Heart left ventricle (tissue), 16 donors: ENCODE measurements at places on chromosomes 1 and 21. TPM values are rescaled to one million over a fixed set of nuclear protein-coding genes. Genes with fewer than 3 reads are reported as not detected.

DNA sequence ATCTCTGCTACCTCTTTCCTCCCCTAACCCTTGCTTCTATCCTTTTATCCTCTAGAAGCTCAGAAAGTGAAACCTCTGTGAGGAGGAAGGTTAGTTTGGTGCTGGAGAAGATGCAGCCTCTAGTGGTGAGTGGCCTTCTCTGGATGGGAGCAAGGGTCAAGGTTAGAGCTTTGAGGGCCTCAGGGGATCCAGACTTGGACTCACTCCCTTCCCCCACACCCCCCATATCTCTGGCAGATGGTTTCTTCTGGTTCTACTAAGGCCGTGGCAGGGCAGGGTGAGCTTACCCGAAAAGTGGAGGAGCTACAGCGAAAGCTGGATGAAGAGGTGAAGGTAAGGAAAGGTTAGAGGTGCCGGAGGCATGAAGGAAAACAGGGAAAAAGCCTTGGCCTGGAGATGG is 9.2 kb downstream of the CGN start:
- no peaks in the 10 kb centered on the region for H3K4me1 ChIP-seq
- H3K27me3 ChIP-seq = no peaks in the 10 kb centered on the region
- no peak overlapping the region for H3K4me3 ChIP-seq
- no peaks in the 10 kb centered on the region for H3K36me3 ChIP-seq
- no peak for DNase-seq
- no peak overlapping the region for H3K27ac ChIP-seq

DNA sequence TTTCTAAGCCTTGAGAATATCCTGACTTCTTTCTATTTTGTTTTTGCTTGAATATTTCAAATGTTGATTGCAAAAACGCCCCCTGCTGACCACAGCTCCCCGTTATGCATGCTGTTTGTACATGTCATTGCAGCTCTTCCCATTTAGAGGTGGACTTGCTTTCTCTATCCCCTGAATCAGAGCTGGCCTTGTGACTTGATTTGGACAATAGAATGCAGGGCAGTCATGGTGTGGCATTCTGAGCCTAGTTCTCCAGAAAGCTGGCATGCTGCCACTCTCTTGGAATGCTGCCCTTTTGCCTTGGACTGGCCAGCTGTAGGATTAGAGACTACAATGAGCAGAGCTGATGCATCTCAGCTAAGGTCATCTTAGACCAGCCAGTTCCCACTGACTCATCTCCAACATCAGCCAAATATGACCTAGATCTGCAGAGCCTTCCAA is 1561.5 kb downstream of the MRPL39 start:
- no peak overlapping the region for H3K27ac ChIP-seq
- H3K4me3 ChIP-seq = no peak overlapping the region
- H3K27me3 ChIP-seq = no peaks in the 10 kb centered on the region
- peak; percentile 73 for DNase-seq
- H3K36me3 ChIP-seq = no peaks in the 10 kb centered on the region

GRCh38 chr1:85289207-85289847 is 12.9 kb upstream of the BCL10 start:
- no peak overlapping the region for H3K4me3 ChIP-seq
- H3K27ac ChIP-seq = no peak overlapping the region
- H3K4me1 ChIP-seq = no peaks in the 10 kb centered on the region
- H3K27me3 ChIP-seq = no peaks in the 10 kb centered on the region
- H3K36me3 ChIP-seq = no peaks in the 10 kb centered on the region
- DNase-seq = no peak

GRCh38 chr21:31999810-32000468 is 127.1 kb downstream of the HUNK start:
- no peaks in the 10 kb centered on the region for H3K36me3 ChIP-seq
- no peaks in the 10 kb centered on the region for H3K4me1 ChIP-seq
- no peaks in the 10 kb centered on the region for H3K27me3 ChIP-seq

DNA sequence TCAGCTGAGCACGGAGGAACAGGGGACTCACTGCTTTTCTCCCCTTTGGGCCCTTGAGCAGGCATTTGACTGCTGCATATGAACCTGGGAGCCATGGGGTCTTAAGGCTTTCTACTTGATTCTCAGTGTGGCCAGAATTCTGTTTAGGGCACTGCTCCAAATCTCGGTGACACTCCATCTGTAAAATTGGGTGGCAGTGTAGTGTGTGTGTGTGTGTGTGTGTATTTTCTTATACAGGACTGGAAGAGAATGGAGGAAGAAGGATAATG is 162.2 kb downstream of the PBX1 start:
- no peaks in the 10 kb centered on the region for H3K27me3 ChIP-seq
- H3K27ac ChIP-seq = no peak overlapping the region
- H3K36me3 ChIP-seq = no peaks in the 10 kb centered on the region

DNA sequence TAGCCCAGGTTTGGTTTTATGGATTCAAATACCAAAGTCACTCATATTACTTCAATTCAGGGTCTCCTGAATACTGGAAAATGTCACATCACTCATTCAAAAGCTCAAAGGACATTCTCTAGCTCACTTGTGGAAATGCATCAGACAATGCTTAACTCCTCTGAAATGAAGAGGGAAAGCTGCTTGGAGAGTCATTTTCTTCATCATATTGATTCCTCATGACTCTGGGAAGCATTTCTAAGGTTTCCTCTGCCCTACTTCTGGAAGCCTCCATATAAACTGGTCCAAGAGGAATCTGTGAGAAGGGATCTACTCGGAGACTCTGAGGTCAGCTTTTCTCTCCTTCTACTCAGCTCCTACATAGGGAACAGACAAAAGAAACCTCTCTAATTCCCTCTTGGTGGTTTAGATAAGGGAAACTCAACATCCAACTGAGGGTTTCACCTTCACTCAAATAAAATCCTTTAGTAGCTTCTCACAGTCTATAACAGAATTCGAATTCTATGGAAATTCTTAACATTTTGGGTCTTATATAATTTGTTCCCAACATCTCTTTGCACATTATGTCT is 36.4 kb upstream of the RBBP5 start:
- no peaks in the 10 kb centered on the region for H3K27me3 ChIP-seq
- peaks cover 79% of the 10 kb centered on the region for H3K36me3 ChIP-seq
- DNase-seq = no peak
- H3K27ac ChIP-seq = no peak overlapping the region
- peaks cover 5% of the 10 kb centered on the region for H3K4me1 ChIP-seq
- no peak overlapping the region for H3K4me3 ChIP-seq

DNA sequence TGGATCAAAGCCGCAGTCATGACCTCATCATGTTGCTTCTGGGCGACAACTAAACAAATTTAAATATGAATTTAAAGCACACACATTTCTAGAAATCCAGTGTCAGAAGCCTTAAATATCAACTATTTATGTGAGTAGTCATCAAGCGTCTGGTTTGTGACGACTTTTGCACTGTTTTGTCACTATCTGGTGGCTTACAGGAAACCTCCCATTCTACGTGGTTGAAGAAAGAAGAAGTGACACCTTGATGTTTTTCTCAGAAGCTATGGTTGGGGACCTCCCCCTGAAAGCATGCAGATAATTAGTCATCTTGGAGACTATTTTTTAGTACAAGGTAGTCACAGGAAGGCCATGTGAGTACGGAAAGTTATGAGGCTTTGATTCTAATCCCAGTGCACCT is 58.5 kb downstream of the TENT5C start:
- no peak overlapping the region for H3K4me3 ChIP-seq
- H3K4me1 ChIP-seq = peaks cover 5% of the 10 kb centered on the region
- peak overlapping the region; percentile 58 for H3K27ac ChIP-seq

- H3K27ac ChIP-seq = peak overlapping the region; percentile 62
- H3K4me3 ChIP-seq = no peak overlapping the region
- peaks cover 5% of the 10 kb centered on the region for H3K4me1 ChIP-seq
- no peaks in the 10 kb centered on the region for H3K27me3 ChIP-seq
- peak; percentile 45 for DNase-seq
- H3K36me3 ChIP-seq = no peaks in the 10 kb centered on the region
Measured at GRCh38 chr1:224168859-224169380, 14.1 kb upstream of the DEGS1 start.

DNA sequence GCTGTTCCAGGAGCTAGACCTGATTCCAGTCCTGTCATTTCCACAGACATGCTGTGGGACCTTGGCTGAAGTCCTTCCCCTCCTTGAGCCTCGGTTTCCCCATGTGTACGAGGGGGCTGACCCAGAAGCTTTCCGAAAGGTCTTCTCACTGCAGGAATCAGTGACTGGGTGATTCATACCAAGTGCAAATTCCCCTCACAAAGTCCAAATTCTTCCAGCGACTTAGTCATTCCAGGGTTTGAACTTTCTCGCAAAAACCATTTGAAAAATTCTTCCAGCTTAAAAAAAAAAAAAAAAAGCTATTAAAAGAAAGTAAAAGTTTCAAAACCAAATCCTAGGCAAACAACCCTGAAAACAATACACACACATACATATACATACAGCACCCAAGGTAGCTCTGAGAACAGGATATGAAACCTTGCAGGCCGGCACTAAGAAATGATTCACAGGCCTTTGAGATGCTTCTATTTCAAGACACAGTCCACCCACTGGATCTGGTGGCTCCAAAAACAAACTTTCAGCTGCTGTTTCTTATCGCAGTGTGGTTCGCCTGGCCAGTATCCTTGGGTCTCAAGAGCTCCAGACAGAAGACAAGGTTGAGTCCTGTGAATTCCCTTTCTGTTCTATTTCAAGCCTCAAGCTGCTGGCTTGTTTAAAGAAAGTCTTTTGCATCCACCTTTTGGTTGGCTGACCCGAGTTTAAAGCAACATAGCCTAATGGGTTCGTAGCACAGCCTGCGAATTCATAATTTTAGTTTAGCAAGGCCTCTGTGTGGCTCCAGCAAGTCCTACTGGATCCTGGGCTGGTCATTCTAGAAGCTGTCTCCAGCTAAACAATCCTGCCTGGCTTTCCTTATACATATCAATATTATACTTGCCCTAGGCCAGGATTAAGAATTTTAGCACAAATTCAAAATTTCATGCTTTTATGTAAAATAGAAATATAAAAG is 18.0 kb upstream of the ID3 start:
- H3K4me3 ChIP-seq = no peak overlapping the region
- H3K27ac ChIP-seq = peak overlapping the region; percentile 79
- DNase-seq = no peak

DNA sequence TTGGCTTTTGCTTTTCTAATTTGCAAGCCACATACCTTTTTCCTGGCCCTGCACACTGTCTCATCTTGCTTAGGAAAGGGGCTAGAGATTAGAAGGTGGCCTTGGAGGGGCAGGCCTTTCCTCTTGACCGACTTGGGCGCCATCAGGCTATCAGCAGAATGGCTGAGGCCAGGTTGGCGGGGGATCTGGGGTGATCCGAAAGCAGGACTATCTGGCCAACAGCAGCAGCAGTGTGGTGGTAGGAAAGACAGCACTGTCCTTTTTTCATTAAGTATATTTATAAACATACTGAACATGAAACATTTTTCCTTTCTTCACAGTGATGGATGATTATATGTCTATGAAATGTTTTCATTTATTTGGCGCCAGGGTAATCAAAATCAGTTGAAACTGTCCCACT is 23.5 kb upstream of the RUNX1 start:
- H3K27ac ChIP-seq = peak overlapping the region; percentile 63
- no peaks in the 10 kb centered on the region for H3K27me3 ChIP-seq
- no peaks in the 10 kb centered on the region for H3K4me1 ChIP-seq
- no peaks in the 10 kb centered on the region for H3K36me3 ChIP-seq
- DNase-seq = no peak
- H3K4me3 ChIP-seq = no peak overlapping the region

- H3K36me3 ChIP-seq = no peaks in the 10 kb centered on the region
- DNase-seq = no peak
- H3K27me3 ChIP-seq = no peaks in the 10 kb centered on the region
- H3K4me3 ChIP-seq = no peak overlapping the region
Measured at GRCh38 chr1:166789286-166789685, 50.0 kb upstream of the POGK start.

GRCh38 chr1:76218888-76219287 is 144.3 kb downstream of the ST6GALNAC3 start:
- DNase-seq = no peak
- no peaks in the 10 kb centered on the region for H3K4me1 ChIP-seq
- no peaks in the 10 kb centered on the region for H3K36me3 ChIP-seq
- no peaks in the 10 kb centered on the region for H3K27me3 ChIP-seq
- H3K27ac ChIP-seq = no peak overlapping the region

GRCh38 chr1:156406251-156406650 is 37.2 kb downstream of the RHBG start:
- H3K4me1 ChIP-seq = no peaks in the 10 kb centered on the region
- no peak for DNase-seq
- no peaks in the 10 kb centered on the region for H3K36me3 ChIP-seq
- H3K4me3 ChIP-seq = no peak overlapping the region
- H3K27me3 ChIP-seq = peaks cover 5% of the 10 kb centered on the region

GRCh38 chr1:113253187-113253586 is 137.1 kb upstream of the MAGI3 start:
- no peaks in the 10 kb centered on the region for H3K27me3 ChIP-seq
- H3K4me3 ChIP-seq = no peak overlapping the region
- peak; percentile 31 for DNase-seq
- H3K36me3 ChIP-seq = no peaks in the 10 kb centered on the region

DNA sequence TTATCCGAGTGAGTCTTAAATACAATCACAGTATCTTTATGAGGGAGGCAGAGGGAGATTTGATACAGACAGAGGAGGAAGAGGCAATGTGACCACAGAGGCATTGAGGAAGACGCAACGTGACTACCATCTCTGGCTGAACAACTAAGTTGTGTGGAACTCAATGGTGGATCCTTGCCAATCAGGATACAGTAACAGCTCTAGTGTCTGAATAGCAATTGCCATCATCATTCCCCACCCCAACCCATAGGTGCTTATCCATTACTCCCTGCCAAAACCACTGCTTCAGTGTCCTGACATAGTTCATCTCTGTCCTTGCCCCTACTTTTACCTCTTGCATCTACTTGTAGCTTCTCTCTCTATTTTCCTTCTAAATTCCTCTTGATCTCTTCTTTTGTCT is 20.5 kb upstream of the RHBDL2 start:
- DNase-seq = no peak
- H3K36me3 ChIP-seq = no peaks in the 10 kb centered on the region
- no peaks in the 10 kb centered on the region for H3K4me1 ChIP-seq
- no peak overlapping the region for H3K4me3 ChIP-seq
- H3K27me3 ChIP-seq = no peaks in the 10 kb centered on the region

DNA sequence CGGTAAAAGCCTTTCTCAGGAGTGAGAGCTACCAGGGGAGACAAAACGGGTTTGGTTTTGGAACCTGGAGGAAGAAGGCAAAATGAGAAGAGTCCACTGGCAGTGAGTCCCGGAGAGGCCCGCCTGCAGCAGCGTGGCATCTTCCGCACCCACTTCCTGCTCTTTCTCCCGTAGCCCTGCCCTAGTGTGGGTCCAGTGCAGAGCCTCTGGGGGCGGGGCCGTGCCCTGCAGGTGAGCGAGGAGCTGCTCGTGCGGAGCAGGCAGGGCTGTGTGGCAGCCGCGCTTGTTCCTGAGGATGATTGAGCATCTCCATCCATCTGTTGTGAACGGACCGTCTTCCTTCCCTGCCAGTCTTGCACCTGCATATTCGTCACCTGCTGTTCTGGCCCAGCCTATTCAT is 66.5 kb downstream of the PEX14 start:
- H3K27me3 ChIP-seq = no peaks in the 10 kb centered on the region
- no peak for DNase-seq
- H3K4me3 ChIP-seq = no peak overlapping the region
- peak overlapping the region; percentile 54 for H3K27ac ChIP-seq

RXRG gene
- total RNA-seq = 11.4 TPM

LCE1E gene
- not detected for total RNA-seq

ACKR1 gene
- total RNA-seq = 12.1 TPM

PRAMEF33 gene
- not detected for total RNA-seq

CTSS gene
- total RNA-seq = 9.6 TPM

SHE gene
- 12.8 TPM for total RNA-seq

S100A9 gene
- 62.6 TPM for total RNA-seq

KIF21B gene
- total RNA-seq = 0.81 TPM

FBXO42 gene
- 25.1 TPM for total RNA-seq

LGR6 gene
- 2.1 TPM for total RNA-seq

ORC1 gene
- total RNA-seq = 1.4 TPM

CELA2A gene
- not detected for total RNA-seq

CROCC gene
- 3.9 TPM for total RNA-seq
